ENCODE measurements at places on chromosomes 11 and 22.

DNA sequence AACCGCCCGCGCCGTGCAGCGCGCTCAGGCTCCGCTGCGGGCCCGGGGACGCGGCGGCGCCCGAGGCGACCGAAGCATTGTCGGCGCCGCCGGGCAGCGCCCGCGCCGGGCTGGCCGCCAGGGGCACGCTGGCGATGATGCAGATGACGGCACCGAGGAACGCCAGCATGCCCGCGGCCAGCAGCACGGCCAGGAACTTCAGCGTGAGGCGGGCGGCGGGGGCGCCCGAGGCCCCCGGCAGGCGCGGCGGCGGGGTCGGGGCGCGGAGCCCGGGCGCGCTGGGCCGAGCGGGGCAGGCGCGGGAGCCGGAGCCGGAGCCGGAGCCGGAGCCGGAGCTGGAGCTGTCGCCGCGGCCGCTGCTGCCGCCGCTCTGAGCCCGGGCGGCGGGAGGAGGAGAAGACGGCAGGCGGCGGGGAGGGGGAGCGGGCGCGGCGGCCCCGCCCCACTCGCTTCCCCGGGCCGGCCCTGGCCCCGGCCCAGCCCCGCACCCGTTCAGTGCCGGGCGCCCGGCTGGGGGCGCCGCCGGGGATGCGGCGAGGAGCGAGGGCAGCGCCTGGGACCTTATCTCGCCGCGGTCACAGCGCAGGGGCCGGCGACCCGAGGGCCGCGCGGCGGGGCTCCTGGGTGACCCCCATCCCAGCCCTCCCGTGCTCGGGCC, at the start of gene NPTXR:
Gene NPTXR (minus strand): TSS at position 372 of the 658 bp plus-strand sequence.
- DNase-seq, result no peak

GRCh38 chr11:27319072-27319471, 43.9 kb downstream of the CCDC34 start:
- DNase-seq, result no peak

DNA sequence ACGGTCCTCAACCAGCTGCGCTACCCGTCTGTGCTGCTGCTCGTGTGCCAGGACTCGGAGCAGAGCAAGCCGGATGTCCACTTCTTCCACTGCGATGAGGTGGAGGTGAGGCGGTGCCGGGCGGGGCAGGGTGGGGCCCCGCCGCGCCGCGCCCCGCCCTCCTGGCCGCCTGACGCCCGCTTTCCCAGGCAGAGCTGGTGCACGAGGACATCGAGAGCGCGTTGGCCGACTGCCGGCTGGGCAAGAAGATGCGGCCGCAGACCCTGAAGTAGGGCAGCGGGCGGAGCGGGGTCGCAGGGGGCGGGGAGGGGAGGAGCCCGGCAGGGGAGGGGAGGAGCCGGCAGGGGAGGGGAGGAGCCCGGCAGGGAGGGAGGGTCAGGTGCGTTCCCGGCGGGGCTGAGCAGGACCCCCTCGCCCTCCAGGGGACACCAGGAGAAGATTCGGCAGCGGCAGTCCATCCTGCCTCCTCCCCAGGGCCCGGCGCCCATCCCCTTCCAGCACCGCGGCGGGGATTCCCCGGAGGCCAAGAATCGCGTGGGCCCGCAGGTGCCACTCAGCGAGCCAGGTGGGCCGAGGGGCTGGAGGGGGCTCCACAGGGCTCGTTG, 14.7 kb downstream of the EPS8L2 start:
- DNase-seq, result no peak

GRCh38 chr11:96783311-96783710, 393.5 kb downstream of the JRKL start:
- peak; percentile 30 for DNase-seq

- DNase-seq, result no peak
Observed at GRCh38 chr11:128226106-128226716, 361.1 kb downstream of the ETS1 start.

DNA sequence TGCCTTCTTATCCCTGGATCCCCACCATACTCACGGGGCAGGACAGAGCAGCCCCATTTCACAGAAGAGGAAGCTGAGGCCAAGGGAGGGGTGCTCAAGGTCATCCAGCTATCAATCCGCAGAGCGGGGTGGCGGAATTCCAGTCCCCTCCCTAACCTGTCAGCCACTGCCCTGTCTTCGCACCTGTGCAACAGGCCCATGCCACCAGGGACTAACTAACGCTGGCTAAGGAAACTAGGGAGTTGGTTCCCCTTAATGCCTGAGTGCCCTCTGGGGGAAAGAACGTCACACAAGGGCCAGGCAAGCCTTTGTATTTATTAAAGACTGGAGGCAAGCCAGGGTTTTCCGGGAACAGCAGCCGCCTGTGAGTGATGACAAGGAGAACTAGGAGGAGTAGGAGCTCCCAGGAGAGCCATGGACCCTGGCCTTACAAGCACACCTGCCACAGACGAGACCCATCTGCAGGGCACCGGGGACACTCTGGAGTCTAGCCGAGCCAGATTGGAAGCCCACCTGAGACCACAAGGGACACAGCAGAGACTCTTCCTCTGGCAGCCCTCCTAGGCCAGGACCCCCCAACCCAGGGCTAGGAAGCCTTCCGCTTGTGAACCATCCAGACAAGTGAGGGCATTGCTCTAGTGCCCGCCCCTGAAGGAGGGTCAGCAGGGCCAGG, 64.4 kb downstream of the MYH9 start:
- DNase-seq, result no peak

- DNase-seq, result no peak
Observed at GRCh38 chr11:76184551-76184993, 21.7 kb downstream of the WNT11 start.

DNA sequence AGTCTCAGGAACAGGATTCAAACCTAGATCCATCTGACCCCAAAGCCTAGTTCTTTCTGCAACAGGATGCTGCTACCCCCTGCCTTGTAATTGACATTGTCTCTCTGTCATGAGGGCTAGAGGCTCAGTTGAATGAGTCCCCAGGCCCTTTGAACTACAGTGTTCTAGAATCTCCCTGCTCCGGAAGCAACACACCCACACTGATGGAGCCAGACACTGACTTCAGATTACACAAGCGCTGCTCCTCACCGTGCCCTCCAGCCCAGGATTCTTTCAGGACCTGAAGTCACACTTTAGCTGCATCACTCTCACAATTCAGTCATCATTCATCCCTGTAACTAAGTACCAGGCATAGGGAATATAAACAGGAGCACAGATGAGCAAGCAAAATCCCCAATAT, 69.6 kb downstream of the RAB30 start:
- DNase-seq, result no peak

DNA sequence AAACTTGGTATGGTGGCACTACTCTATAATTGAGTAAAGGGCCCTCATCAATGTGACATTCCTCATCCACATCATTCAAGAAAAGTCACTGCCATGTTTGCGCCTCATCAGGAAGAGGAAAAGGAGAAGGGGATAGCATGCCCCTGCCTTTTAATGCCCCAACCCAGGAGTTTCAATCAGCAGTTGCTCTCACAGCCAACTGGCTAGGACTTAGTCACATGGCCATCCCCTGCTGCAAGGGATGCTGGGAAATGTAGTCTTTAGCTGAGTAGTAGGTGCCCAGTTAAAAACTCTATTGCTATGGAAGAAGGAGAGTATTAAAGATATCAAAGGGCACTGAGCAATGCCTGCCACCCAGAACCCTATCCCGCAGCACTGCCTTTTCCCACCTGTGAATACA, 10.9 kb upstream of the CCND1 start:
- no peak for DNase-seq

DNA sequence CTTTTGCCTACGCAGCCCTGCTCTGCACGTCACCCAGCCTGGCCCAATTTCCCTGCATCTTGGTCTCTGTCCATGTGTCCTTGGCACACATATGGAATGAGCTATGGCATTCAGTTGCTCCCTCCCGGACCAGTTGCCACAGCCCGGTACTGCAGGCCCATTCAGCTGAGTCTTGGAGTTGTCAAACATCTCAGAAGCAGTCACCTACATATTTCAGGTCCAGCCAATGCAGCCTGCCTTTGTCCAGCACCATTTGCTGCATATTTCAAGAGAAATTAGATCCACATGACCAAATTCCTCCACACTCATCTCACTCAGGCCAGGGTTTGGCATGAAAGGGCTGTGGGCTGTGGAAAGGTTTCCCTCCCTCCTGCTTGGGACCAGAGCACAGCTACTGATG, 76.8 kb downstream of the MN1 start:
- DNase-seq, result no peak

GRCh38 chr11:68374531-68374930, 62.1 kb downstream of the LRP5 start:
- no peak for DNase-seq

GRCh38 chr22:25067851-25068421, 115.4 kb downstream of the KIAA1671 start:
- DNase-seq, result no peak

- no peak for DNase-seq
Observed at GRCh38 chr11:32386770-32387377, 48.5 kb downstream of the WT1 start.

- DNase-seq, result no peak
Observed at GRCh38 chr11:120859552-120860295, 164.2 kb upstream of the TBCEL start.

DNA sequence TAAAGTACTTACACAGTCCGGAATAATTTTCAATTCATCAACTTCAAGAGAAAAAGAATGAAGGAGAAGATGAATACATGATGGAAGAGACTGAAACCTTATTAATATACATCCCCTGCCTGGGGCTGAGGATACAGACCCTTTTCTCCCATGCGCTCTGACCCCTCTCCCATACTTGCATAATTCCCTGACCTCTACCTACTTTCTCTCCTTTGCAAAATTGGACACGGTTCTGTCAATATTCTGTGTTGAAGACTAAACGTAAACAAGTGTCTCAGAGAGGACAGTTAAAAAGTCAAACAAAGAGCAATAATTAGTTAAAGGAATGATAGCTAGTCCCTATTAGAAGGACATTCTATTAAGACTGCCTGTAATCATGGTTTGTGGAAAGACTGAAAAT, 7.5 kb downstream of the PRDM10 start:
- no peak for DNase-seq

DNA sequence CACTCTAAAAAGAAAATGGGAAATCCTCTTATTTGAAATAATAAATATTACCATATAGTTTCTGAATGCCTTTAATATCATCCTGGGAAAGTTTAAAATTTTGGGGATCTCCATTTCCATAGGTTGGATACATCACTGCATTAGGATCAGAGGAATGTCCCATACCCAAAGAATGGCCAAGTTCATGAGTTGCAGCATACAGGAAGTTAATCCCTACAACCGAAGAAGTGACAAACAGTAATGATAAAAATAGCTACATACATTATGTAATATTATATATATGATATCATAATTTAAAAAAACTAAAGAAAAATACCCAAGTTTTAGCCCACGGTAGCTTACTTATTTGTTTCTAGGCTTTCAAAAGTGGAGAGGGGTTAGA, 7.4 kb downstream of the MMP7 start:
- no peak for DNase-seq

- no peak for DNase-seq
Observed at GRCh38 chr22:29479417-29480261, at the start of gene NEFH. TSS of gene NEFH (plus strand) at chr22:29480218. CDS start at chr22:29480263, 45 bp downstream.

DNA sequence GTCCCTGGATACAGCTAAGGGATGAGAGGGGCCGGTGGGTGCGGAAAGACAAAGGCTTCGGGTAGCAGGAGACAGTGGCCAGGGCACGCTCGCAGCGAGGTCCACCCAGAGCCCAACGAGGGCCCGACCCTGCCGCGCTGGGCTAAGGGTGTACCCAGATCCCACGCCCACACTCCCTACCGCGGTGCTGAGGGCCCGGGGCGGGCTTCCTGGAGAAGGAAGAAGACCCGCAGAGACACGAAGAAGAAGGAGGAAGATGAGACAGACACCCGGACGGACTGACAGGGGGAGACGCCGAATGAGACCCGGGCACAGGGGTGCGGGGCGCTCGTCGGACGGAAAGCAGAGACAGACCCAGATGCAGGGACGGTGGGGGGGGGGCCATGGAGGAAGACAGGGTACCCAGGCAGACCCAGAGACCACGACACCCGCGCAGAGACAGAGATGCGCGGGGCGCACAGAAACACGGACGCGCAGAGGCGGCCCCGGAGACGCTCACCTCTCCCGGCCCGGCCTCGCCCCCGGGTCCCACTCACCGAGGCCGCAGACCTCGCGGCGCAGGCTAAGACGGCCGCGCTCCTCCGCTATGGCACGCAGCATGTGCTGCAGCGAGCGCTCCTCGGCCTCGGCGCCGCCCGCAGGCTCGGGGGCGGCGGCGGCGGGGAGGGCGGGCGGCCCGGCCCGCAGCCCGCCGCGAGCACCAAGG, 437 bp downstream of the KIAA0930 start:
- no peak for DNase-seq

DNA sequence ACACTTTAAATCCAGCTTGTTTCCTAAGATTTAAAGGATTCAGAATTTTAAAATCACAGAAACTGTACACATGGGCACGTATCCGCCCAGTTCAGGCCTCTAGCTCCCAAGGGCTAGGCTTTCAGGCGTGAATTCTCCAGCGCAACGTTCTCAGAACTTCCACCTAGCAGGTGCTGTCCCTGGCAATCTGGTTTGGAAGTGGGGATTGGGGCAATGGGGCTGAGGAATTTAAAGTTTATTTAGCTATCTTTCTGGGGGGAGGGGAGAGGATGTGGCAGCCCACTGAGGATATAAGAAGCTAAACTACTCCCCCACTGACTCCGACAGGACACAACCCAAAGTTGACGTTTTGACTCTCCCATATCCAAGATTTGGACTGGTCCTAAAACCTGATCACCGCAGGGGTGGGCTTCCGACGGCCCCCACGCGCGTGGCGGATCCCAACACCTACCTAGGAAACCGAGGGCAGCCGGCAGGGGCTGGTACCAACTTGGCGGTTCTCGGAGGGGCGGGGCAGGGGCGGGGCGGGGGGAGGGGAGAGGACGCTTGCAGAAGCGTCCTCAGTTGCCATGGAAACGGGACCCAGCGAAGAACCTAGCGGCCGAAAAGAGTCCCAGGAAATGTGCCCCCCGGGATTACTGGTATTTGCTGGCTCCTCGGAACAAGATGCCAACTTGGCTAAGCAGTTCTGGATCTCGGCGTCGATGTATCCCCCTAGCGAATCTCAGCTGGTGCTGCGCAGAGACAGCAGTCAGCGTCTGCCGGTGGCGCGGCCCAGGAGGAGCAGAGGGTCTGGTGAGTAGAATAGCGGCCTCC, at the start of gene HOATZ:
Gene HOATZ (plus strand): TSS at position 563 of the 816 bp plus-strand sequence. CDS start 7 bp downstream, at position 570.
- DNase-seq, result no peak

DNA sequence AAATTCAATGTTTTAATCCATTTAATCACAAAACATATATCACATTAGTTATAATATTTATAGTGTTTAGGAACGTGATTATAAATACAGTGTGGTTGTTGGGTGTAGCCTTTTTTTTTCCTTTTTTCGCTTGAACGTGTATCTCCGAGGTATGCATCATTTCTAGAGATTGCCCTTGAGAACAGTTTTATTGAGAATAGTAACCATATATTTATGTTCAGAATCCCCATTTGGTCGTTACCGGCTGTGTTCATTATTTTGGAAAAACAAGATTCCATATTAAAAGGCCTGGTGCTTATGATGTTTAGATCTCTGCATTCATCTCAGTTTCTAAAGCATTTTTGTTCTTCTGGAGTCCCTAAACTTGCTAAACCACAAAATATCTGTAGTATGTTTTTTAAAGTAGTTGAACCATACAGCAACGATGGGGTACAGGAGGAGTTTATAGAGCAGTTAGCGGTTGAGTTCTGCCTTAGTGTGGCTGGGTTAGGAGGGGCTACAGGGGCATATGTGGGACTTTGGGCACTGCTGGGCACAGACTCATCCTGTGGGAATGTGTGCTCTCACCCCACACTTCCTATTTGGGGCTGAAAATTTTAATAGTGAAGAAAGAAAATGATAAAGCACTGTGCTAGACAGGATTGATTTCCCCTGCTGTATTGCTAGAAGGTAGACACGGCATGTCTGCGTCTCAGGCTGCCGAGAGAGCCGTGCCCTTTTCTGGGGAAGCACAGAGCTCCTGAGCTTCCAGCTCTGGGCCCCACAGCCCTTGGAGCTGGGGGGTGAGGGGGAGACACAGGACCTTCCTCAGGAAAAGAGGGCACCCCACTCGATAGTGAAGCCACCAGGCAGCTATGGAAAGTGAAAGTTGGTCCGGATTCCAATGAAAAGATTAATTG, 81.5 kb upstream of the PPARA start:
- DNase-seq, result no peak
